HCT116 (cell line): ENCODE measurements at places on chromosomes 16 and 17. TPM values are rescaled to one million over a fixed set of nuclear protein-coding genes. Genes with fewer than 3 reads are reported as not detected.

CDRT15L2 gene
- total RNA-seq = not detected

TP53TG3D gene
- total RNA-seq = not detected

BAHCC1 gene
- 45.2 TPM for total RNA-seq

ABCA8 gene
- 0.44 TPM for total RNA-seq

RHBDF1 gene
- total RNA-seq = 19.8 TPM

SOX15 gene
- 0.69 TPM for total RNA-seq

IRF8 gene
- total RNA-seq = 0.61 TPM

OSGIN1 gene
- 19.8 TPM for total RNA-seq

HAS3 gene
- 140 TPM for total RNA-seq
